Mesothelial cell of epicardium (in vitro differentiated cells): ENCODE measurements at places on chromosomes 1 and 21. TPM values are rescaled to one million over a fixed set of nuclear protein-coding genes. Genes with fewer than 3 reads are reported as not detected.

GRCh38 chr1:91778964-91779363, 107.0 kb downstream of the TGFBR3 start:
- H3K36me3 ChIP-seq, result no peaks in the 10 kb centered on the region
- H3K4me3 ChIP-seq, result no peak overlapping the region
- DNase-seq, result no peak
- H3K27ac ChIP-seq, result no peak overlapping the region
- no peaks in the 10 kb centered on the region for H3K27me3 ChIP-seq

DNA sequence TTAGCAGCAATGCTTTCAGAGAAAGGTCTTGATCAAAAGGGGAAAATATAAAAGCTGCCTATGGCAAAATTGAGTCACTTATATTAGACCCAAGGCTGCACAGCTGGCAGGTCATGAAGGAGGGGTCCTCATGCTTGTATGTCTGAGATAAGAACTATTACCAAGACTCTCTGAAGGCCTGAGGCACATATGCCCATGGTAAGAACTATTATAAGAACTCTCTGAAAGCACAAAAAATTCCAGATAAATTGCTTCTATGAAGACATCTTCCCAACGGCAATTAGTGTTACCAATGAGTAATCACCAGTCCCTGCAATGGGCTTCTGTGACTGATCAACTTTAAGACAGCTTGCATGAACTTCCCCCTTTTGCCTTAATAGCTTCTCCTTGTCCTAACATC, 42.8 kb upstream of the LRIF1 start:
- no peaks in the 10 kb centered on the region for H3K4me1 ChIP-seq
- no peaks in the 10 kb centered on the region for H3K27me3 ChIP-seq
- H3K36me3 ChIP-seq, result peaks cover 3% of the 10 kb centered on the region
- no peak overlapping the region for H3K27ac ChIP-seq
- no peak for DNase-seq

DNA sequence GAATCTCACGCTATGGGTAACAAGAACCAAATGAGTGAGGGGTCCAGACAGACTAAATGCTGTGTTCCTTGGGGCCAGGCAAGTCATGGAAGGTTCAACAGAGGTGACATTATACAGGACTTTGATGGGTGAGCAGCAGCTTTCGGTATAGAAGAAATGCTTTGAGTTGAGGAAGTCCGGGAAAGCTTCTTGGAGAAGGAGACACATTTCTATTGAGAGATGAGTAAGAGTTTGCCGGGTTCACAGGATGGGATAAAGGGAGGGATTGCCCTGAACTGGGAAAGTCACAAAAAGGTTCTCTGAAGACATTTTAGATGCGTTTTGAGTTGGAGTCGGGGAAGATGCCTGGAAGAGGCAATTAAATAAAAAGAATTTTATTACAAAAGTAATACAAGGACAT, 580 bp upstream of the AZIN2 start:
- peak overlapping the region; percentile 39 for H3K27ac ChIP-seq
- H3K4me3 ChIP-seq, result peak overlapping the region; percentile 69
- peaks cover 13% of the 10 kb centered on the region for H3K4me1 ChIP-seq
- no peaks in the 10 kb centered on the region for H3K36me3 ChIP-seq

GRCh38 chr1:46427541-46427940, 33.4 kb downstream of the FAAH start:
- peaks cover 39% of the 10 kb centered on the region for H3K27me3 ChIP-seq
- no peaks in the 10 kb centered on the region for H3K36me3 ChIP-seq
- H3K27ac ChIP-seq, result no peak overlapping the region
- no peaks in the 10 kb centered on the region for H3K4me1 ChIP-seq
- DNase-seq, result no peak

Gene ATP6V1G3
- total RNA-seq, result not detected in 3 replicates

Gene PTPN7
- total RNA-seq, result 0.31 to 0.49 TPM (median 0.32 TPM) in 3 replicates

Gene DLGAP3
- total RNA-seq, result 0.23 to 0.44 TPM (median 0.27 TPM) in 3 replicates

Gene TDRD10
- 0.18 to 0.69 TPM (median 0.31 TPM) in 3 replicates for total RNA-seq
